Ecto neural progenitor cell (in vitro differentiated cells): ENCODE measurements at places on chromosomes 11 and 22.

DNA sequence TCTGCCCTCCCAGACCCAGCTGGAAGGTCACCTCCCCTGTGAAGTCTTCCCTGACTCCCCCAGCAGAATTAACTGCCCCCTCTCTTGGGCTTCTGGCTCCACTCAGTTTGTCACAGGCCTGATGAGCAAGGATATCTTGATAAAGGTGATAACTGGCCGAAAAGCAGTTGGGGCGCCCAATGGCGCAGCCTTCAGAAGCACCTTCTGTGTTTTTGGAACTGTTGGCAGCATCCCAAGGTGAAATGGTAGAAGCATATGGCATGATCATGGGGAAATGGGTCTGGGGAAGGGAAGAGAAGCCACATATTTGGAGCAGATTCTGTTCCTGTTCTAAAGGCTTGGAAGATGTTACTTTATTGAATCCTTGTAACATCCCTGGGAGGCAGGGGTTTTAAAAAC is 2.8 kb upstream of the TAB1 start:
- DNase-seq: no peak

DNA sequence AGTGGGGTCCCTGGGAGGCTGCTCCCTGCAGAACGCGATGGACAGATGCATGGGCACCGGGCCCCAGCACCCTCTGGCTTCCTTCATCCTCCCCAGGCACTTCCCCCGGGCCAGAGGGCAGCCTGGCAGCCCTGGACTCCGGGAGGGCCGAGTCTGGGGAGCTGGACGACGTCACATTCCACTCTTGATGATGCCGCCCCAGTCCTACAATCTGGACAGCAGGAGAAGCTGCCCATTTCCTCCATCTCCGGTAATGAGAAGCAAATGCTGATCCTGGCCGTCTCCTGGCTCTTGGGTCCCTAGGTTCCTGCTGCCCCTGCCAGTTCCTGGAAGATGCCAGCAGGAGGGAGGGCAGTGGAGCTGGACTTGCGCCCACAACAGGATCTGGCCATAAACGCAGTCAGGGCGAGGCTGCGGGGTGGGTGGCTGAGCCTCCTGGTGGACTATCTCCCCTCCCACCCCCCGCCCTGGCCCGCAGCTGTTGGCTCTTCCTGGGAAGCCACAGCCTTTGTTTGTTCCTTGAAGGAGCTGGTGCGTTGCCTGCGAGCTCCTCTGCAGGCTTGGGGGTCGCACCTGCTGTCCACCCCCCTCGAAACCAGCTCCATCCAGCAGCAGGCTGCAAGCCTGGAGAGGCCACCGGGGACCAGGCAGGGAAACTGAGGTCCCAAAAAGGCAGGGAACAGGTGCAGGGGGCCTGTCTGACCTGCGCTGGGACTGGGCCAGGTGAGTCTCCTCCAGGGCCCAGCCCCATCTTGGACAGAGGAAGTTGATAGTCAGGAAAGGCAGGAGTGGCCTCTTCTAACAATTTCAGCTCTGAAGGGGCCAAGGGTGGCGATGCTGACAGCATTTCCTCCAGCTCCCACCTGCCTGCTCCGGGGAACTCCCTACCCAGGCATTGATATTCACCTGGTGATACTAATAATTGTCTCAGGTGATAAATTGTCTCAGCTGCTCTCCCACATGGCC is 17.9 kb upstream of the MUC6 start:
- DNase-seq: no peak

DNA sequence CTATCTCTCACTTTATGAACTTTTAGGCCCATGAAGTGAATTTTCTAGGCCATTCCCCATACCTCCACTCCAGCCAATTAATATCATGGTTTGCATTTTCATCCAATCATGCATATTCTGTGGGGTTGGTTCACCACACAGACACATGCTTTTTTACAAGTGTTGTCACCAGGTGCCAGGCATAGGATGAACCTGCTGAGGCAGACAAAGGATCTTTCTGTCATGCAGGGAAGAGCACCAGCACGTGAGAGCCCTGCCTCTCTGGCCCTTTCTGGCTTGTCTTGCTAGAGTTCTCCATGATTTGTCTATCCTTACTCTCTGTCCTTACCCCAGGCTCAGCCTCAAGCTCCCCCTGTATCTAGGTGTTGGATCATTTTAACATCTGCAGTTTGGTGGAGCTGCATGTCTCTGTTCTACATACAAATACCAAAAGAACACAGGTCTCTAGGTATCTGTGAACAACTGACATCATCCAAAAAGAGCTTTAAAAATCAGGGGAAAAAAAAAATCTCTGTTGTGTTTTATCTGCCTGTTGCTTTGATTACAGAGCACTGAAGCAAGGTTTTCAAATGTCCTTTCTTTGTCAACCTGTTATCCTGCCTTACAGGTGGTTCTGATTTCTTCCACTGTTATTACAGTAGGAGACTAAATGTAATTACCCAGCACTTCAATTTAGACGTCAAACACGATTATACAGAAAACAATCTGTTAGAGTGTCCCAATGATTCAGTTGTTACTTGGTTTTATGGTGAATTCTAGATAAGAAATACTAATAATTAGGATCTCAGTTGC is 58.4 kb upstream of the GRAMD1B start:
- no peak for DNase-seq

DNA sequence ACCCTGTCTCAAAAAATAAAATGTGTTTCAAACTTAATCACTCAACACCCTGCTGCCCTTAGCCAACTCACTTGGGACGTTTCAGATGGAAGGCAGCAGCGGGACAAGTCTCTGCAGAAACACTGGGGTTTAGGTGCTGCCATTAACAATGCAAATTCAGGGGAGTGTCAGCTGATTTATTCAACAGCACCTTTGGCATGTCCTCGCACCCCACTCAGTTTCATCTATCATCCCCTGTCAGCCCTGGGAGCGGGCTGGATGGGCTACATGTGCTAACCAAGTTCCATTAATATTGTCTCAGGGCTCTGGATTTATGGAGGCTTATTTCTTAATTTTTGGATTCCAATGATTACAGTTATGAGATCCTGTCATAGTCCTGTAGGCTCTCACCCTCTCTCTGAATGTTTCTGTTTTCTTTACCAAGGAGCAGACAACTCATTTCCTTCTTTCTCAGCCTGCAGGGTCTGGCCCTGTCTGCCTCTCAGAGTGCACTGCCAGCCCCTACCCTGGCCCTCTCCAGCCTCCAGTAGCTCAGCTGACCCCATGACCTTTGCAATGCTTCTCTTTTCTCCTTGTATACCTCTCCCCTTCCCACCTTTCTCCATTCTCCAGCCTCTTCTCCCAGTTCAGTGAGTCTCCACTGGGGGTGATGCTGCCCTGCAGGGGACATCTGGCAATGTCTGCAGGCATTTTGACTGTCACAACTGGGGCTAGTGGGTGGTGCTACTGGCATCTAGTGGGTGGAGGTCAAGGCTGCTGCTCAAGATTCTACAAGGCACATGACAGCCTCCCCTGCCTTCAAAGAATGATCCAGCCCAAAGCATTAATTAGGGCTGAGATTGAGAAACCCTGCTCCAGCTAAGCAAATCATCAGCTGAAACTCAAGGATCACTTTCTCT is 79.0 kb downstream of the APIP start:
- DNase-seq: no peak

DNA sequence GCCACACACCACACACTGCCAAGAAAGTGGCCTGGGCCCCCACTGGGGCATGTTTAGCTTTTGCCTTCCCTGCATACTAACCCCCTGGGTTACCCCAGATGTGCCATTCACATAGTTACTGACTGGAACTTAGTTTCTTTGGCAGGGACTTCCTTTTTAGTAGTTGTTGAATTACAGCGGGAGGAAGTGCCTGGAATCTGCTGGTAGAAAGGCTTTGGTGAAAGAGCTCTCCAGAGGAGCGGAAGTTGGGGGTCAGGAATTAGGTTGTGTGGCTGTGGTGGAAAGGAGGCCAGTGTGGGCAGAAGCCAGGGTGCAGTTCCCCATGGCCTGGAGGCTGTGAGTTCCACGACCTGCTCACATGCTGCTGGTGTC is 69.0 kb downstream of the MED15 start:
- DNase-seq: no peak

GRCh38 chr11:44990665-44991064 is 40.0 kb upstream of the TP53I11 start:
- DNase-seq: peak; percentile 27

GRCh38 chr11:70462818-70463477 is 64.6 kb downstream of the CTTN start:
- no peak for DNase-seq

DNA sequence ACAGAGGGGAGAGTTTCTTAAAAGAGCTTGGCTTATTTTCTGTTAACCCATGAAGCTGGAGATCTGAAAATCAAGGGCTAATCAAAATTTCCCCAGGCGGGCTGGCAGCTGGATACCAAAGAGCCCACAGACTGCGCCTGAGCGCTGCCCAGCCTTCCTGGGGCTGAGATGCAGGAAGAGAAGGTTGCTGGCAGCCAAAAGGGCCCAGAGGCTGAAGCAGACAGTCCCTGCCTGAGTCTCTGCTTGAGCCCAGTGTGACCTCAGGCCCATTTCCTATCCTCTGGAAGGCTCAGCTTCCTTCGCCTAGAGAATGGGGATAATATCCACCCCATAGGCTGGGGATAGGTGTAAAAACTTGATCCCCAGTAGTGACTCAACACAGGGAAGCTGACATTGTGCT is 49.1 kb downstream of the ARRB1 start:
- DNase-seq: no peak

DNA sequence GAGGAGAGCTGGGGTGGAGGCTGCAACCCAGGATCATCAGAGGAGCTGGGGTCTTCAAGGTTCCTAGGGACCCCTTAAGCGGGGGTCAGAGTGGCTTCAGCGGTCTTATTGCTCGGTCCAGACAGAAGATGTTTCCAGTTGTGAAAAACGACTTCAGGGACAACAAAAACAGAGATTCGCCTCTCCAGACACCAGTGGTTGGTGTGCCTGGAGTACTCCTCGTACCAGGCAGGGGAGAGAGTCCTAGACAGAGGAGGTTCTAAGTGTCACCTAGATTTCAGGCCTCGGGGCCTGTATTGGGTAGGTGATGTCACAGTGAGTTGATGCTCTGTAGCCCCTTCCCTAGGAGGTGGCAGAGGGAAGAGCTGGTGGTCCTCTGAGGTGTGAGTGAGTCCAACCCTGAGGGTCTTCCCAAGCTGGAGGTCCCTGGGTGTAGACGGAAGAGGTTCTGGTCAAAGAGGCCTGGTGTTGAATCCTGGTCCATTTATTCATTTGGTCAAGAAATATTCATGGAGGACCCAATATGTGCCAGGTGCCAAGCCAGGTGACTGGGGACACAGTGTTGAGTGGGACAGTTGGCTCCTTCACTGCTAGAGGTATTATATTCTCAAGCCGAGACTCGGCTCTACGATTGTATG is 4.4 kb upstream of the IGLL5 start:
- DNase-seq: no peak

DNA sequence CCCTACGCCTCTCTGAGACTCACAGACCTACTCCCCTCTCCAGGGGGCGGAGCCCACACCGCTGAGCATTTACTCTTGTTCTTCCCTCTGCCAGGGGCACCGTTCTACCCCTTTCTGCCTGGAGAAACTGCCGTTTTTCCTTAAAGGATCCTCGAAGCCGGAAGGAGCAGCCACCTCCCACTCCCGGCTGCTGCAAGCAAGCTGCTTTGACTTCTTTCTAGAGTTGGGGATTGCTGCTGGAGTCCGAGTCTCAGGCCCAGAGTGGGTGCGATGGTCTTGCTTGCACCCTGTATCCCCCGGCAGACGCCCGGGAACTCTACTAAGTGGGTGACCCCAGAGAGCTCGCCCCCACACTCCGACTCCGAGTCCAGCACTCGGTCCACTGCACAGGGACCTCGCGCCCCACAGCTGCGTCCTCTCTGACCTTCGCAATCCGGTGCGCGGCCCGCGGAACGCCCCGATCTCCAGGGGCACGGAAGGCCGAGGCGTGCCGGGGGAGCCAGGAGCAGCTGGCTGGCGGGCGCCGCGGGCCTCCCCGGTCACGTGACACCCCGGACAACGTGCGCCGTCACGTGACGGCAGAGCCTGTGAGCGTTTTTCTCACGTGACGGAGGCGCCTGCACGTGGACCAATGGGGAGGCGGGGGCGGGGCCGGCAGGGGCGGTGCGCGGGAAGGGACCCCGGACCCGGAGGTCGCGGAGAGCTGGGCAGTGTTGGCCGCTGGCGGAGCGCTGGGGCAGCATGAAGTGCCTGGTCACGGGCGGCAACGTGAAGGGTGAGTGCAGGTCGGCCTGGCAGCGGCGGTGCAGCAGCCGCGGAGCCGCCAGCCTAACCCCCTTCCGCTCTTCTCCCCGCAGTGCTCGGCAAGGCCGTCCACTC is at the start of gene RAD9A:
Gene RAD9A, plus strand, starts transcription at position 683 of the 879 bp plus-strand sequence. Its CDS starts 59 bp downstream, at position 742.
- DNase-seq: peak; percentile 98

DNA sequence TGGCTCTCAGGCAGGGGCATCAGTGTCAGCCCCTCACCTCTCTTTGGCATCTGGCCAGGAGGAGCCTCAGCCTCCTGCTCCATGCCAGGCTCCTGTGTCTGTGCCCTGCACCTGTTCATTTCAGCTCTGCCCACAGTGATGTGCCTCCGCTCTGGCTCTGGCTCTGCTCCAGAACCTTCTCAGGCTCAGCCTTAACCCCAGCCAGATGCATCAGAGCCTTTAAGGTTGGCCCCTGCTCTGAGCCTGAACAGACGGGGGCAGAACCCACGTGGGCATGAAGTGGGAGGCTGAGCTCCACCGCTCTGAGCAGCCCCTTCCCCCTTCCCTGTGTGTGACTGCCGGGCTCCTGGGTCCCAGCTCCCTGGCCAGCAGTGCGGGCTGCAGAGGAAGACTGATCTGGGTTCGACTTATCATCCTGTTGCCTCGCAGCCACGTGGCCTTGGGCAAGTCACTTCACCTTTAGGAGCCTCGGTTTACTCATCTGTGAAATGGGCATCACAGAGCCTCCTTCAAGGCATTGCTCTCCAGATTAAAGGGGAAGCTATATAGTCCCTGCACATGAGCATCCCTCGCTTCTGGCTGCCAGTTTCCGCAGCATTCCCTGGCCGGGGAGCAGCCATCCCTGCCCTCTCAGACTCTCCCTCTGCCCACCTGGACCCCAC is 44.7 kb upstream of the RTL6 start:
- peak; percentile 39 for DNase-seq

GRCh38 chr11:10181811-10182210 is 112.2 kb downstream of the SBF2 start:
- no peak for DNase-seq

GRCh38 chr22:36280379-36280778 is 27.4 kb downstream of the APOL1 start:
- DNase-seq: no peak

GRCh38 chr11:36532941-36533601 is 23.0 kb upstream of the TRAF6 start:
- DNase-seq: no peak

GRCh38 chr11:70480711-70481110 is 82.4 kb downstream of the CTTN start:
- DNase-seq: no peak

DNA sequence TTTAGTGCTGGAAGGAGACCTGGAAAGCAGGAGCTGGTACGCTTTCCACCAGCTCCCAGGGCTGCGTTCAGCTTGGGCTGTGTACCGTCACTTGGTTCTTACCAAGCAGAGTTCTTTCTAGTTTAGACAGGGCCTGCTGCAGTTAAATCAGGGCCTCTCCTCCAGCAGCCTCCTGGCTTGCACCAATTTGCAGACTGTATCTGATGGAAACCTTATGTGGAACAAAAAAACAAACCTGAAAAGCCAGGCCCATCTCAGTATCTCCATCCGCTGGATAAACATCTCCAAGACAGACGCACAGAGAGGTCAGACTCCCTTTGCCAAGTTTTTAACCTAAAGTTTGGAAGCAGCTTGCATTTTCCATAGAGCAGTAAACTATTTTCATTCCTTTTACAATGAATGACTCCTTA is 288.6 kb upstream of the SORL1-AS1 start:
- DNase-seq: no peak

GRCh38 chr11:75477614-75477935 is 44.6 kb upstream of the KLHL35 start:
- DNase-seq: no peak

- DNase-seq: no peak
Measured at GRCh38 chr11:126991596-126991995, 9.0 kb downstream of the KIRREL3 start.

GRCh38 chr22:43745411-43745770 is 66.7 kb downstream of the EFCAB6 start:
- DNase-seq: no peak
